Fibroblast of skin of back (primary cell): ENCODE measurements at places on chromosomes 1 and 21.

DNA sequence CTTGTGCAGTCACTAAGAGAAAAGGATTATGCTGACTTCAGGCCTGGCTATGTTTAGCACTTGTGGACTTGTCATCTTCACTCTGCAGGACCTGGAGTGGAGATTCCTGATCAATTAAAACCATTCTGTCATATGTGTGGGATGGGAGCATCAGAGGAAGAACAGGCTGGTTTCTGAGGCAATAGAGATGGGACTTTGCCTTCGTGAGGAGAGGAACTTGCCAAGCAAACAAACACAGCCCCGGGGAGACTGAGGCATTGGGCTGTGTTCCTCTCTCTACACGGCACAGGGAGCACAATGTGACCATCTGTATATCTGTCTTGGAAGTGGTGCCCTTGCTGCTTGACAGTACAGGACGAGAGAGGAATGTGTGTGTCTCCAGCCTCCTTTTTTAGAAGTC, 23.1 kb downstream of the VASH2 start:
- DNase-seq = no peak

DNA sequence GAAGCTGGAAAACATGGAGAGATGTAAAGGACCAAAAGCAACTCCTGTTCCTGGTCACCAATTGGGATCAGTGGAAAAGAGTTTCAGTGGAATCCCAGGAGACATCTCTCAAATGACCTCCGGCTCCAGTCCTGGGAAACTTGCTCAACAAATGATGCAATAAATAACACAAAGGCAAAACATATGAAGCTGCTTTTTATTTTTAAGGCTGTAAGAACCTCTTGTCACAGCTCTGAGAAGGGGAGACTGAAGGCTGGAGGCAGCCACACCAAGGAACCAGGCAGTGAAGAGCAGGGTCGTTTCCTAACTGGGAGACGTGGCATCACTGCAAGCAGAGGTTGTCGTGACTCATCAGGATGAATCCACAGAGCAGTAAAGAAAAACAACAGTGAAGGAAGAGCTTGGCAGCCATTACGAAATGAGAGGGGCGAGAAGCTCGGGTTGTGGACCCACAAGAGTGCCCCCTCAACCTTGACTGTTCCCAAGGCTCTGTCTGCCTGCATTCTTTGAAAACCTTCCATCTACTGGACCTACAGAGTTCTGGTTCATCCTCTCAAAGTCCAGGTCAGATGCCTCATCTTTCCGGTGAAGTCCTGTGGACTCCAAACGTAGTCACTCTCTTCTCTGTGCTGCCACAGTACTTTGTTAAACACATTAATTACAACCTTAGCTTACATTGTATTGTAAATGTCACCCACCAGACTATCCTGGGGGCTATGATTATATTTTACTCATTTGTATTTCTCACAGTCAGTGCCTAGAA, 32.1 kb downstream of the JAK1 start:
- peak; percentile 91 for DNase-seq

GRCh38 chr21:33029385-33029921, 3.7 kb downstream of the OLIG2 start:
- DNase-seq = no peak

GRCh38 chr1:20367116-20367585, 76.5 kb downstream of the VWA5B1 start:
- DNase-seq = peak; percentile 56

DNA sequence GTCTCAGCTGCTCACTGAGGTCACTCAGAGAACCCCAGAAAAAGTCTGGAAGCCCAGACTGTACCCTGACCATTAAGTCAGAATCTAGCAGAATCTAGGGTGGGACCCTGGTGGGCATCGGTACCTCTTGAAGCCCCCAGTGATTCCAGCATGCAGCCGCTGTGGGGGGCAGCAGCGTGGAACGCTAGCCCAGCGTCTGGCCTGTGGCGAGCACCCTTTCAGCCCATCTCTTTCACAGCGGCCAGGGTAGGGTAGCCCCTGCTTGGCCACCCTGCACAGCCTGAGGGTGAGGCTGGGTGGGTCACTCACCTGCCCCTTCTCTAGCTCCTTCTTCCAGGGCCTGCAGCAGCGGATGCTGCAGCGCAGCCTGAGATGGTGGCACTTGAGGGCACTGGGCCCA, 16.3 kb downstream of the C1orf167 start:
- DNase-seq = no peak

- DNase-seq = no peak
Measured at GRCh38 chr1:184285401-184286087, 101.3 kb upstream of the C1orf21 start.

DNA sequence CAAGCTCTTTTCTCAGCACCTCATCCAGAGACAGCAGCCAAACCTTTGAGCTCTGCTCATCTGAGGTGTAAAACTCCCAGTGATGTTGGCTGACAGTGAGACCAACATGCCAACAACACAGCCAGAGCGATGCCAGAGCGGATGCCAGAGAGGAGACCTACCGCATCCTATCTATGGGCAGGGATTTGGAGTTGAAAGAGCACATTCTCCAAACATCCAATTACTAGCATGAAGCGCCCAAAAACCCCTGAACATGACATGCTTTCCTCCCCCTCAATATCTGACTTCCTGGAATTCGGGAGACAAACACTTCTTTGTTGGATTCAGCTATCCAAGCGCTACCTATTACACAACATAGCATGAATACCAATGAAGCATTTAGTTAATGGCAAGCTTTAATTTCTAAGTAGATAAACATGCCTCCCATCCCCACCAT, 23.1 kb upstream of the PAXBP1 start:
- no peak for DNase-seq

- peak; percentile 19 for DNase-seq
Measured at GRCh38 chr1:48203287-48203900, 19.1 kb upstream of the SLC5A9 start.
